ENCODE measurements at places on chromosomes 11 and 22. TPM values are rescaled to one million over a fixed set of nuclear protein-coding genes. Genes with fewer than 3 reads are reported as not detected.

Gene MRGPRE
- not detected for total RNA-seq

Gene MIOX
- not detected for total RNA-seq

Gene GRAMD1B
- 1.9 TPM for total RNA-seq

Gene JAML
- total RNA-seq, result not detected

Gene MMP12
- total RNA-seq, result not detected

Gene CHRDL2
- total RNA-seq, result not detected

Gene KCNK4
- not detected for total RNA-seq

Gene SLC6A5
- total RNA-seq, result not detected

Gene UCP2
- 20.7 TPM for total RNA-seq

Gene NTM
- 4.9 TPM for total RNA-seq

Gene ME3
- total RNA-seq, result 38.9 TPM

Gene DDTL
- 0.50 TPM for total RNA-seq

Gene PRRG4
- not detected for total RNA-seq

Gene TTC28
- total RNA-seq, result 11.0 TPM

Gene CADM1
- total RNA-seq, result 2.2 TPM

Gene MS4A14
- not detected for total RNA-seq

Gene HEPHL1
- total RNA-seq, result not detected

Gene GVQW3
- total RNA-seq, result 0.45 TPM

Gene IGSF9B
- 0.15 TPM for total RNA-seq

Gene TTC36
- total RNA-seq, result not detected

Gene OR51B2
- total RNA-seq, result not detected

Gene BIRC3
- 1.9 TPM for total RNA-seq

Gene TYR
- total RNA-seq, result not detected

Gene SLC17A6
- not detected for total RNA-seq

Gene PLAAT4
- 5.0 TPM for total RNA-seq
